ENCODE measurements at places on chromosomes 4 and X.
A peak's percentile ranks its signal among the peaks of the same experiment; 100 is the strongest.

- peak; percentile 9 for DNase-seq
These were observed 760 bp downstream of the TMEM165 start for GRCh38 chr4:55396308-55397125.

GRCh38 chrX:13151828-13152517, 107.6 kb upstream of the FAM9C start:
- peak; percentile 87 for DNase-seq

DNA sequence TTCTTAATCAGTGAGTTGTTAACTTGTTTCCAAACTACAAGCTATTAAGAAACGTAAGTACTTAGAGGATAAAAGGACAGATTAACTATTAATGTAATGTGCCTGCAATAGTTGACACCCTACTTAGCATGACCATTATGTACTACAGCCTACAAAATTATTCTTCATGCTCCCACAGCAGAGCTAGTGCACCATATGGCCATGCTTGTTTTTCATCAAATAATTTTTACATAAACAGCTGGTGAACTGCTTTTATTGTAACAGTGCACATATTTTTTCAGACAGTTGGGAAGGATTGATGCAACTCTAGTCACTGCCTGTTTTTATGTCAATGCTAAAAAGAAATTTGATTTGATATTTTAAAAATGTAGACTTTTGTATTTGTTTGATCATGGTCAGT, 10.2 kb upstream of the MAGEB10 start:
- DNase-seq = no peak

DNA sequence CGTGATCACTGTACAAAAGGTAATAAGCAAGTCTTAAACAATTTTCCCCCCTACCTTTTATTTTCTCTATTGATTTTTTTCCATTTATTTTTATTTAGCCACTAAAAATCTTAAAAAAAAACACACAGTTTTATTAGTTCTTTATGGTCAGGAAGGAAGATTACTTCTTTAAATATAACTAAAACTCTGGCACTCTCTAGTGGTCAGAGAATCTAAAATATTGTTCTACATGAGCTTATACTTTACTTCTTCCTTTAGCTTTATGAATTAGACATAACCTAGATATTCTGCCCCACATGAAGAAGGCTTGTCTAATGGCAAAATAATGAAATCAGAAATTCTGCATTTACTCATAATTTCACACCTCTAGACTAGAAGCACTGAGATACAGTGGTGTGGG, 135.2 kb downstream of the PDE5A start:
- no peak for DNase-seq

GRCh38 chr4:186932631-186933187, 209.1 kb upstream of the FAT1 start:
- DNase-seq = no peak

DNA sequence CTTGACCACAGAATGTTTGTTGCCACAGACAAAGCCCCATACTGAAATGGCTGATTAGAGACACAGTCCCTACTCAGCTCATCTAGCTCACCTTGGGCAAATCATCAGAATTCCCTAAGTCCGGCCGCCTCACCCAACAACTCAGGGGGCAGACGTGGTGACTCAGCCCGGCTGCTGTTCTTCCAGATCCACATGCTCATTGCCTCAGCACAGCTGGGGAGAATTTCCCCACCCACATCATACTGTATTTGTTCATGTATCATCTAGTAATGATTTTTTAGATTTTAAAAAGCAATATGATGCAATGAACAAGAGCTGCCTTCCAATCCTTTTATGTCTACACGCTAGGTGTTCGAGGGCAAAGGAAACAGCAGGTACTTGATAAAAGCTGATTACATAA, 333.8 kb upstream of the TENM3 start:
- no peak for DNase-seq

DNA sequence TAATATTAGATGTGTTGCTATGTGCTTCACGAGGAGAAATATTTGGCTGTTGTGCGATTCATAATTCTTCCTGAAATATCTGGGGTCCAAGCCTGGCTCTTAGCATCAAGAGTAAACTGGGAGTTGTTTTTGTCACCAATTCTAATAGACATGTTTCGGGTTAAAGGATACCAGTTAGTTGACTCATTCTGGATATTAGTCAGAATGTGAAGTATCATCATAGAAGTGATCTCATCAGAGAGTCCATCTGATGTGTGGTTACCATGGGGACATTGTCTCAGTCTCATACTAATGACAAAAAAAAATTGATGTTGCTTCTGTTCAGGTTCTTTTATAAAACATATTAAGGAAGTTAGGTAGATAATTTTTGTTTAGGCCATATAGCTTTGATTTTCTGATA, 57.2 kb upstream of the MTMR1 start:
- no peak for DNase-seq

- DNase-seq = no peak
These were observed 59.7 kb upstream of the WDR44 start for GRCh38 chrX:118286066-118286762.

GRCh38 chr4:97530676-97531075, 612.6 kb downstream of the STPG2 start:
- no peak for DNase-seq

DNA sequence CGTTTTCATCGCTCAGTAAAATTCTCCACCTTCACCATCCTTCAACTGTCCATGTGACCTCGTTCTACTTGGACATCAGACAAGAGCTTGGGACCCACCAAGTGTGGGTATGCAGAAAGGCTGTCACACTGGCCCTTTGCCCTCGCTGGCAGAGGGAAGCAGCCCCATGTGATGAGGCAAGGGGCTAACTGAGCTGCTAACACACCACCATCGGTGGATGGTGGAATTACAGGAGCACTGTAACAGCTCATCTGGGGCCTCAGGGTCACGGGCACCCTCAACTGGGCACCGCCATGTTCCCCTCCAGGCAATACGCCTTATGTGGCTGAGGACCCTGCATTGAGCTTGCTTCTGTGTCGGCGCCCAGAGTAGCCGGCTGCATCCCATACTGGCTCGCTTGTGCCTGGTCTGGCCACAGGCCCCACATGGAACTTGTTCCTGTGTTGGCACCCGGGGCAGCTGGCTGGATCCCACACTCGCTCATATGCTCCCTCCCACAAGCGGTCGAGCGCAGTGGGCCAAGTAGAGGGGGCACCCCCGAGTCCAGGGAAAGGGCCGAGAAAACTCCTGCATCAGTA, 109.5 kb downstream of the TAB3 start:
- DNase-seq = no peak

DNA sequence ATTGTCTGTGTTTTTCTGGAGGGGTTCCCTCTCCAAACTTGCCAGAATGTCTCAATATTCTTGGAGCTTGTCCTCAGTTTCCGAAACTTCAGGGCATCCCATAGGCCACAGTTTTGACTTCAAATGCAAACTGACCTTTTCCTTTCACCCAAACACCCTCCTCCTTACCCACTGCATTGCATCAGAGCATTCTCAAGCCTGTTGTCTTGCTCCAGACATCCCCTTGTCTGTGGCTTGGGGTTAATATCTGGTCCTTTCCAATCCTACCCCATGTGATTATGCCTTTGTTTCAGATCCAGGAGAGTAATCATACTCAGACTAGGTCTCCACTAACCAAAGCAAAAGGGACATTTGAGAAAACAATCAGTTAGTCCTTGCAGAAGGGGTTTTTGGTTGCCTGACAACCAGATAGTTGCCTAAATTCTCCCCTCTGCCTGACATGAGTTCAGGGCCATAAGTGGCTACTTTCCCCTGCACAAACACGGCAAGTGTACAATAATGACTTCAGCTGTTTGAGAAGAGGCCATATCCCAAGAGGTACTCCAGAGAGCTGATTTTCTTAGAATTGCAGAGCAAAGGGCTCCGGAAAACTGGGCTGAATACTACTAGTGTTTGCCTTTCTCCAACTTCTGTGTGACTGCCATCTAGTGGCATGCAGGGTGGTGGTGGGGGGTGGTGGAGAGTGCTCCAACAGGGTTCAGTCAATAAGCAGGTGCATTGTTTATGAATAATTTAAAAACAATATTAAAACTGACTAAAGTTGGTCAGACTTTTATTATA, 130.2 kb downstream of the CHRDL1 start:
- DNase-seq = no peak

- no peak for DNase-seq
These were observed 90.0 kb downstream of the MAOA start for GRCh38 chrX:43745938-43746721.

GRCh38 chr4:52376132-52376704, 282.9 kb downstream of the USP46 start:
- DNase-seq = peak; percentile 12

DNA sequence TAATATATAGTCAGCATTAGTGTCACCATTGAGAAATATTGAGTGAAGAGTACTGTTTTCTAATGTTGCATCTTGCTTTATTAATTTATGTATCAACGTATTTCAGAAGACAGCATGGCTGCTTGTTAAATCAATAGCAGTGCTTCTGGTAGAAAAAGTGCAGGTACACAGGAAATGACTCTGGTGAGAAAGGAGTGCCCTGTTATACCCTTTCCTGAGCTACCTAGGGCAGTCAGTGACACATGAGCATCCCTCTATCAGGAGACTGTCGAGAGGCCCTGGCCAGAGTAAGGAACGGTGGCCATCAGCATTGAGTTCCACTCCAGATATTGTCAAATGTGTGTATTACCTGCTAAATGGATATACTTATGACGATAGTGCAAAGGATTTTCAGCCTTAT, 42.1 kb downstream of the SCML1 start:
- no peak for DNase-seq

DNA sequence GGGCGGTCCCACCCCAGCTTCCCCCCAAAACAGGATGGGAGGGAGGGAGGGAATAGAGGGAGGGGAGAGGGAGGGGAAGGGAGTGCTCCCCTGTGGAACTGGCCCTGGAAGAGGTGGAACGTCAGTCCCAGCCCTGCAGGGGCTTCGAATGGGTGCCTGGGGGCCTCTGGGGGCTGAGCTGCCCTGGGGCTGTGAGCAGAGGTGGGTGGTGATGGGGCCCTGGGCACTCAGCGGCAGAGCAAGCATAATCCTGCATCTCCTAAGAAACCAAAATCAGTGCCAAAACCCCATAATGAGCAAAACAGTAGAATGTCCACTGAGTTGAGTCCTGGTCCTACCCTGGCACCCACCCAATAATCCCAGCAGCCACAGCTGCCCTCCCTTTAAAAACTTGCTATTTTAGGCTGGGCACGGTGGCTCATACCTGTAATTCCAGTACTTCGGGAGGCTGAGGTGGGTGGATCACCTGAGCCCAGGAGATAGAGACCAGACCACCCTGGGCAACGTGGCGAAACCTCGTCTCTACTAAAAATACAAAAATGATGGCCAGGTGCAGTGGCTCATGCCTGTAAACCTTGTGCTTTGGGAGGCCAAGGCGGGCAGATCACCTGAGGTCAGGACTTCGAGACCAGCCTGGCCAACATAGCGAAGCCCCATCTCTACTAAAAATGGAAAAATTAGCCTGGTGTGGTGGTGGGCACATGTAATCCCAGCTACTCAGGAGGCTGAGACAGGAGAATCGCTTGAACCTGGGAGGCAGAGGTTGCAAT, 11.1 kb downstream of the DOK7 start:
- no peak for DNase-seq

DNA sequence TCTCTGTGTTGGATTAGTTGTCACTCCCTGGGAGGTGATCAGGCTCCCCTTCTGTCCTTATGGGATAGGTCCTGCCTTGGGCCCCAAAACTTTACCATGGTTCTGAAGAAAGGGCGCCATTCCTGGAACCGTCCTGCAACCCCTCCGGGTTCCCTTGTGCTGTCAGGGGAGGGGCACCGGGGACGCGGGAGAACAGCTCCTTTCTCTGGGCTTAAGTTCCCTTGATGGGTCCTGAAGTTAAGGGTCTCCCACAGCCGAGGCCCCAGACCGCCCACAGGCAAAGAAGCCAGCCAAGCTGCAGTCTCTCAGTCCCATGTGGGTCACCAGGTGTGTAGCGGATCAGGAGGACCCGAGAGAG, 44.8 kb downstream of the UGT2A3 start:
- no peak for DNase-seq

DNA sequence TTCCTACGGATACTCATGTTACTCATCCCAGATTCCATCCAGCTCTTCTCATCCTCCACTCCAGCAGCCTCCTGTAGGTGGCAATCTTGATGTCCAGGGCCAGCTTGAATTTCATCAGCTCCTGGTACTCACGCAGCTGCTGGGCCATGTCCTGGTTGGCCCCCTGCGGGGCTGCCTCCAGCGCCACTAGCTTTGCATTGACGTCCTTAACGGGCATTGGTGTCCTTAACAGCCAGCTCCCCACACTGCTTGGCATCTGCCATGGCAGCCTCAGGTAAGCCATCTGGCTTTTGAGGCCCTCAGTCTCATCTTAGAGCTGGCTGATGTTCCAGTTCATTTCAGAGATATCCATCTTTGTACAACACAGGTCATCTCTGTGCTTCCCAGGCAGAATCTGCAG, 223.7 kb downstream of the FGF13 start:
- DNase-seq = no peak

DNA sequence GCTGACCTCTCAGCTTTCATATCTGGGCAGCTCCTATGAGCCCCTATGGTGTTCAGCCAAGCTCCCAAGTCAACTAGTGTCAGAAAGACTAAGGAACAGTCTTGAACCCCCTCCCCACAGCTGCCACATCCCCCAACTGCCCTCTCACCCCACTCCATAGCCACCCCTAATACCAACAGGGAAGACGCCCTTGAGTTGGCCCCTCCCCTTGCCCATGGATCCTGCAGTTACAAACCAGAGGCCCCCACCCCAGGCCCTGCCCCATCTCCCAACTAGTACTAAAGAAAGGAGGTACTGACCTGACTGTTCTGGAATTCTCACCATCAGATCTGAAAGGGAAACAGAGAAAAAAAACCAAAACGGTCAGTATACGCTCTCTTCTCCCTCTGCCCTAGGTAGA, 10.2 kb upstream of the IQSEC2 start:
- DNase-seq = no peak

DNA sequence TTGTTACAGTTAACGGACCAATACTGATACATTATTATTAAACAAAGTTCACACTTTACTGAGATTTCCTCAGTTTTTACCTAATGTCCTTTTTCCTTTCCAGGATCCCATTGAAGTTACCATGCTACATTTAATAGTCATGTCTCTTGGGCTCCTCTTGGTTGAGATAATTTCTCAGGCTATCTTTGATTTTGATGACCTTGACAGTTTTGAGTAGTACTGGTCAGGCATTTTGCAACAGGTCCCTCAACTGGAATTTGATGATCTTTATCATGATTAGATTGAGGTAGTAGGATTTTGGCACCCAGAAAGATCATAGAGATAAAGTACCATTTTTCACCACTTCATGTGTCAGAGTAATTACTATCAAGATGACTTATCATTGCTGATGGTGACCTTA, 53.8 kb downstream of the NDNF start:
- no peak for DNase-seq

- no peak for DNase-seq
These were observed 81.9 kb downstream of the MAGED1 start for GRCh38 chrX:51975360-51975759.

GRCh38 chr4:37721995-37722638, 35.9 kb upstream of the RELL1 start:
- no peak for DNase-seq

DNA sequence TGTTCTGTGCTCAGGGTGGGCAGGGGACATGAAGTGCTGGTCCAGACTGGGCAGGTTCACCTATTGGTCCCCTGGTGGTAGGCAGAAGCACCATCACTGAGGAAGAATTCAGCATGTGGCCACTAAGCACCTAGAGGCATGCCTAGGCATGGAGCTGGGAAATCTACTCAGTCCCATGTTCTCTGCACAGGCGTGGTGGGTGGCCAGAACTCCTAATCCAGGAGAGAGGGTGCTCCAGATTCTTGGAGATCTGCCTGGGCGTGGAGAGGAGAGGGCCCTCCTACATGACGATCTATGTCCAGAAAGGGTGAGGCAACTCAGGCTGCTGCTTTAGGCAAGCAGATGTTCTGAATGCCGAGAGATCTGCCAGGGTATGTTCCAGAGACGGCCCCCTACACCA, 44.6 kb upstream of the MAGEC2 start:
- no peak for DNase-seq
